ENCODE measurements at places on chromosomes 6 and 20.
A peak's percentile ranks its signal among the peaks of the same experiment; 100 is the strongest.

- no peak for DNase-seq
Measured at GRCh38 chr6:143408151-143408786, 42.2 kb downstream of the ADAT2 start.

GRCh38 chr6:151431337-151431736 is 20.6 kb downstream of the RMND1 start:
- DNase-seq, result no peak

GRCh38 chr20:34171640-34172039 is 59.6 kb upstream of the EIF2S2 start:
- no peak for DNase-seq

- DNase-seq, result no peak
Measured at GRCh38 chr6:89045011-89045387, 35.6 kb upstream of the PNRC1 start.

DNA sequence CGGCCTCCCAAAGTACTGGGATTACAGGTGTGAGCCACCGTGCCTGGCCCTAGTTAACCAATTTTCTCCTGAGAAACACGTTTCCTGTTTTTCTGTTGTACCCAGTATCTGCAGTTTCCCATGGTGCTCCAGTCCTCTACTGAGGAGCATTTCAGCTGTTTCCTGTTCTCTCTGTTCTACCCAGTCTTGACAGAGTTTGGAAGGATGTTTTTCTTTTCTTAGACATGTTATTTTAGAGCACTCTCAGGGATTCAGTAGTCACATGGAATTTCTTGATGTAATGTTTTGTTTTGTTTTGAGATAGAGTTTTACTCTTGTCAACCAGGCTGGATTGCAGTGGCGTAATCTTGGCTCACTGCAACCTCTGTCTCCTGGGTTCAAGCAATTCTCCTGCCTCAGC is 129.8 kb upstream of the TIAM2 start:
- no peak for DNase-seq

DNA sequence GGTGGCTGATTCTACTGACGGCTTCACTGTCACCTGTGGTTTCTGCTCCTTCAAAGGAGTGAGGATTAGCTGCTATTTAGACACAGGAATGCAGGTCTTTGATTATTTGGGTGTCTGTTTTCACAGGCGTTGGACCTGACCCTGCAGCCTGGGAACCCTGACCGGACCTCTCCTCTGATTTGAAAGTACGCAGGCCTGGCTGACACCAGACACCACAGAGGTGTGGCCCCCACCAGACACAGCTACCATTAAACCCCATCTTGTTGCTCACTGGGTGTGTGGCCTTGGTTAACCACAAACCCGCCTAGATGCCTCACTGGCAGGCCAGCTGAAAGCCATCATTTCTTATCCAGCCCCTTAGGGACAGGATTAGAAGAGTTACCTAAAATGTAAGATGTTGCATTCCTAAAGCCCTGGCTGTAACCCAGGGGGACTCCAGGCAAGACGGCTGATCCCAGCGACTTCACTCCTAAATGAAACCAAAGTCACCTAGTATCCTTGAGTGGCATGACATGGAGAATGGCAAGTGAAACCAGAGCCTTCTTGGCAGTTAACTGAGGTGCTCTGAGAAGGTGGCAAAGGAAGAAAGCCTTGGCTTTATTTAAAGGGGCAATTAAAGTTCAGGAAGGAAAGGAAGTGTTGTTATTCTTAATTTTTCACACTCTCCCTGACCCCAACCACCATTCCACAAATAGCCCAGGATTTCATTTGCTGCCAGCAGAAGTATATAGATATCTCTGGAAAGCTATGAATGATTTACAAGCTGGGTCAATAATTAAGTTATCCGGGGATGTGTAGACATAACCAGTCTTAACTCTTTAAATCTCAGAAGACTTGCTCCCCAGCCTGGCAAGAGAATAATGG is 169.9 kb downstream of the QRSL1 start:
- DNase-seq, result no peak

DNA sequence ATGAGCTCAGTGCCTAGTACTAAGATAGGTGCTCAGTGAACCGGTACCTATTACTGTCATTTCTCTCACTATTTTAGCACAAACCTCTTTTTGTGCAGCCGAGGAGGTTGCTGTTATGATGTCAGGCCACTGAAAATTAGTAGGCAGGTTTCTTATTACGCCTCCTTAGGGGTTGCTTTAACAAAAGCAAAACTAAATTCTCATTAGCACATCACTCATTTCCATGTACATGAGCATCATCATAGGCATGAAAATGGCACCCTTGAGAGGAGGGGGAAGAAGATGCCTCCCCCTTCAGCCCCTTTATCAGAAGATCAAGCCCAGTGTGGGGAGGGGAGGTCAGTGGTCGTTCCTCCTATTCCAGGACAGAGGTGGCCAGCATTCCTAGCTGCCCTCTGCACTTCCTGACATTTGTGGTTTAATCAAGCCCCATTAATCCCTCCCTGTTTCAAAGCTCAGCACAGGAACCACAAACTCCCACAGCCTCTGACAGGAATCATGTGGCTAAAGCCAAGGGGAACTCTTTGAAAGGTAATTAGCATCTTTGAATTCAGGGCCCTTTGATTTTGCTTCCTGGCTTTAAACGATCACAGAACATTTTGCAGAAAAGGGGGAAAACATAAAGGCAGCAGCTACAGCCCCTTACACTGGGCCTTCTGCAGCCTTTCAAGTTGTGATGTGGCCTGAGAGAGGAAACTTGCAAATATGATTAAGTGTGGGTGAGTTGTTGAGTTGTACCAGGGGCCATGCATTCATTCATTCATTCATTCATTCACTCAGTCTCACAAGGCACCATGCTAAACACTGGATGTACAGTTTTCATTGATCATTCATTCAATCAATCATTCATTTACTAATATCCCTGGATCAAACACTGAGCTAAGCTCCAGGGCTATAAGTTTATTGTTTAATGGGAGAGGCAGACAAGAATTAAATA is 31.9 kb upstream of the PSMF1 start:
- no peak for DNase-seq

- DNase-seq, result no peak
Measured at GRCh38 chr6:16533721-16534136, 227.5 kb downstream of the ATXN1 start.

GRCh38 chr6:149147938-149148718 is 169.4 kb upstream of the TAB2 start:
- no peak for DNase-seq

GRCh38 chr20:16955971-16956370 is 207.8 kb downstream of the OTOR start:
- DNase-seq, result no peak

DNA sequence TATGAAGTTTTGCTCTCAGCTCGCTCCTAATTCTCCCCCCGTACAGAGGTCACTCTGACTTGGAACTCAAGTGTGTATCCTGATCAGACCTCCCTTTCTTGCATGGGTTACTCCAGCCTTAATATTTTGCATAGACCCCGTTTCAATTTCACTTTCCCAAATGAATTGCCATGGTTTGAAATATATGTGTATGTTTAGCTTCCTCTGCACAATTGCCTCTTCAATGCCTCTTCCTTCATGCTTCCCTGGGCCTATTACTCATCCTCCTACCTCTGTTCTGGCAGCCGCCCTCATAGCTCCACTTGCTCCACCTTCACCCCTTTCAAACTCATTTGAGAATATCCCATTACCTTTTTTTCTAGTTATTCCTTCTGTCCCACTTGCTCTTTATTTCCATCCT is 90.0 kb upstream of the SAMD5 start:
- DNase-seq, result no peak

- no peak for DNase-seq
Measured at GRCh38 chr6:25652007-25652515, at the start of gene SCGN. SCGN (plus strand) TSS chr6:25652215; CDS start chr6:25652404, 189 bp downstream.

DNA sequence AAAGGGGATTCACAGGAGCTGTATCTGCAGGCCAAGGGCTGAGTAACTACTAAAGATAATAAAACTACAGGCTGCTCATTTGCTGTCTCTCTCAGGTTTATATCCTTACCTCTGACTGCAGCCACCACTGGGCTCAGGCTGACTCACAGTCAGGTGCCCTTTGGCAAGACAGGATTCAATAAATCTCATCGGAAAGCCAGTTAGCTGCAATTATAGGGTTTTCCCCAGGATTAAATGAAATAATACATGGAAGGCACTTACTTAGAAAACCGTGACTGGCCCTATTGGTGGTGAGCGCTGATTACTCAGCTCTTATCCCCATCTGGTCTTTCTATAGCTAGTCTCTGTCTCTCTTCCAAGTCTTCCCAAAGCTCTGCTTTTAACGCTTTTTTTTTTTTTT is 26.4 kb downstream of the RMND1 start:
- DNase-seq, result no peak

GRCh38 chr20:37343212-37343993 is 2.5 kb upstream of the SRC start:
- no peak for DNase-seq

DNA sequence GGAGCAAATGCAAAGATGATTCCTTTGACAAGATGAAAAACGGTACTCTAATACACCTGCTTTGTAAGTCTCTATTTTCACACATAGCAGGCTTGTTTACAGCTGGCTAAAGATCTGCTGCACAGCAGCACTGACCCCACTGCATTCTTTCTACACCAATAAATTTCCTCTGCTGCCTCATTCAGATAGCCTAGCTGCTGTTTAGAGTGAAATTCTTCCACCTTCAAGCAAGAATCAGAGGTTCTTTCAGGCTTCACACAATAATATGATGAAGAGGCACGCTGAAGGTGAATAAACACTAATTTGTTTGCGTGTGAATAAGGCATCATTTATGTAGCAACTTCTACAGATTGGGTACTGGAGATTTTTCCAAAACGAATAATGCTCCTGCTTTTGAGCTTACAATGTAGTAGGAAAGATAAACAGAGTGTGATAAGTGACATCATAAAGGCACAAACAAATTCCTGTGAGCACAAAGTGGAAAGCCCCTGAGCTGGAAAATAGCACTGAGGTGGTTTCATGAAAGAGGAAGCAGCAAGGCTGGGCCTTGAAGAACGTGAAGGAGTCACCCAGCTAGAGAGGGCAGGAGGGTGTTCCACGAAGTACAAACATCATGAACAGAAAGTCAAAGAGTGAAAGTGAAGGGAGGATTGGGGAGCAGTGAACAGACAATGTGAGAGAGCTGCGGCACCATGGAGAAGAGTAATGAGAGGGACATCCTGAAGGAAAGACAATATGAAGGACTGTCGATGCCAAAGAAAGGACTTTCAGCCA is 543.4 kb downstream of the CD83 start:
- peak; percentile 19 for DNase-seq

DNA sequence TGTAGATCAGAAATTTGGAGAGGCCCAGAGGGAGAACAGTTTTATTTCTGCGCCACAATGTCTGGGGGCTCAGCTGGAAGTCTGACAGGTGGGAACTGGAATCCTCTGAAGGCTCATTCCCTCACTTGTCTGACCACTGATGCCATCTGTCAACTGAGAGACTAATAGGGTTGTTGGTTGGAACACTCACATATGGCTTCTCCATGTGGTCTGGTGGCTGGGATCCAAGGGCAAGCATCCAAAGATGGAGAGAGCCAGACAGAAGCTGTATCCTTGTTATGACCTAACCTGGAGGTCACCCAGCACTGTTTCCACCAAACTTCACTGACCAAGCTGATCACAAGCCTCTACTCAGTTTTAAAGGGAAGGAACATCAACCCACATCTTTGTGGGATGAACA is 117.9 kb upstream of the AKAP12 start:
- DNase-seq, result no peak

DNA sequence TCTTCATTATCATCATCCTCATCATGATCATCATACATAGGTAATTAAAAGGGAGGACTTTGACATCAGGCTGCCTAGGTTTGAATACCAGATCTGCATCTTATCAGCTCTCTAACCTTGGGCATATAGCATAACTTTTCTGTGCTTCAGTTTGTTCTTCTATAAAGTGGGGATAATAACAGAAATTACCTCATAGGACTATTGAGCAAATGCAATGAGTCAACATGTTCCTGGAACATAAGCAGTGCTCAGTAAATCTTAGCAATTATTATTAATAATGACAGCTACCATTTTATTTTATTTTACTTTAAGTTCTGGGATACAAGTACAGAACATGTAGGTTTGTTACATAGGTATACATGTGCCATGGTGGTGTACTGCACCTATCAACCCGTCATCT is 7.2 kb downstream of the C20orf202 start:
- no peak for DNase-seq

GRCh38 chr20:47782920-47783552 is 2.2 kb downstream of the SULF2 start:
- no peak for DNase-seq

DNA sequence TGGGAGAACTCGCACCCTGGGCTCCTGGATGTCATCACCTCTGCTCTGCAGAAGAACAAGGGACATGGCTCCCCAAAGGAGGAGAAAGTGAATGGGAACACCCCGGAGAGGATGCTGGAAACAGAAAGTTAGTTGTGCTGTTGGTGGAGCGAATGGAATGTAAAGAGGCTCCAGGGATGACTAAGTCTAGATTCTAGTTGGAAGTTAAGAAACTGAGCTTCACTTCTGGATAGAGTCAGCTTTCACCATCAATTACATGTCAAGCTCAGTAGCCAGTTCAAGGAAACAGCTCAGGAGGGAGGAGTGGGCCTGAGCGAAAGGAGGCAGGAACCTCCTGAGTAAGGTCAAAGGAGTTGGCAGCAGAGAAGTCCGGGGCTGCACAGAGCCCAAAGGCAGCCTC is 132.1 kb upstream of the ARID1B start:
- DNase-seq, result no peak

GRCh38 chr6:85479208-85479607 is 29.3 kb downstream of the NT5E start:
- no peak for DNase-seq

DNA sequence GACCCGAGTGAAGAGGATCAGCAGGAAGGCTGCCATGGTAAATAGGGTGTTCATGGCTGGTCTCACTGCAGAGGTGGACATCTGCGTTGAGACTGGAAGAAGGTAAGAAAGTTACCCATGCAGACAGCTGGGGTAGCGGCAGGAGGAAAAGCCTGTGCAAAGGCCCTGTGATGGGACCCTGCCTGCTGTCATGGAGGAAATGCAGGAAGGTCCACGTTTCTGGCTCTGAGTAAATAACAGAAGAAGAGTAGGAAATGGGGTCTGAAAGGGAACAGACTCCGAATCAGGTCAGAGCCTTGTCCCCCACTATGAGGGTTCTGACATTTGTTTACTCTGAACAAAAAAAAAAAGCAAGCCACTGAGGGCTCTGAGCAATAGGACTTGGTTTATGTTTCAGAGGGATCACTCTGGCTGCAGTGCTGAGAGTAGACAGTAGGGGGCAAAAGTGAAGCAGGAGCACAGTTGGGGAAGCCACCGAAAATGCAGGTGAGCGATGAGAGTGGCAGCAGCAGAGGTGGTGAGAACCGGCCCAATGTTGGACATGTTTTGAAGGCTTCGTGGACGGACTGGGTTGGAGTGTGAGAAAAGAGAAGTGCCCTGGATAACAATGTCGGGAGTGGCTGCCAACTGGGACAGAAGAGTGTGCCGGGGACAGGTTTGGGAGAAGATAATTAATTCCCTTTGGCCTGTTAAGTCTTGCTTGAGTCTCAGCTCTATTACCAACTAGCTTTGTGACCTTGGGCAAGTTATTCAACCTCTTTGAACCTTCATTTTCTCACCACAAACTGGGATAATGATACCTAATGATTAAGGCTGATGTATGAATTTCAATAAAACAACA is 57.9 kb upstream of the MAP7 start:
- peak; percentile 55 for DNase-seq

GRCh38 chr20:14142171-14142570 is 146.9 kb downstream of the MACROD2 start:
- no peak for DNase-seq

- no peak for DNase-seq
Measured at GRCh38 chr20:35235881-35236280, 9.4 kb downstream of the MMP24 start.

GRCh38 chr20:23668477-23668951 is 20.3 kb downstream of the CST4 start:
- DNase-seq, result no peak

GRCh38 chr6:157443066-157443800 is 62.2 kb downstream of the ZDHHC14 start:
- no peak for DNase-seq
